ENCODE measurements at places on chromosomes 16 and 17. TPM values are rescaled to one million over a fixed set of nuclear protein-coding genes. Genes with fewer than 3 reads are reported as not detected.
A peak's percentile ranks its signal among the peaks of the same experiment; 100 is the strongest.

DNA sequence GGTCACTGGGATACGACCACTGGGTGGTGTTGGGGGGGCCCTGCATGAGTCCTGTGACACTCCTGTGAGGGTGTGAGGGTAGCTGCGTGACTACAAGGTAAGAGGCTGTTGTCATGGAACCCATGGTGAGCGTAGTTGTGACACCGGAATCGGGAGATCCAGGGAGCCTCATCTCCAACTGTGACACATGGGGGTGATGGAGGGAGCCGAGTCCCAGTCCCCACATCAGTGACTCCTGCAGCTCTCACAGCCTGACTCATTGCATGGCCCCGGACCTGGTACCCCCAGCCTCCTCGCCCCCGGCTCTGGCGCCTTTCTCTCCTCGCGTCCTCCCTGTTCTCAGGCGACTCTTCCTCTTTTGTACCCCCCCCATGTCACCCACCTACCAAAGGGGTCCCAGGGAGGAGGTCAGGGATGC, 14.2 kb downstream of the CDH16 start:
- DNase-seq, result no peak

- DNase-seq, result peak; percentile 40
Measured at GRCh38 chr17:63446753-63447470, 806 bp upstream of the CYB561 start.

DNA sequence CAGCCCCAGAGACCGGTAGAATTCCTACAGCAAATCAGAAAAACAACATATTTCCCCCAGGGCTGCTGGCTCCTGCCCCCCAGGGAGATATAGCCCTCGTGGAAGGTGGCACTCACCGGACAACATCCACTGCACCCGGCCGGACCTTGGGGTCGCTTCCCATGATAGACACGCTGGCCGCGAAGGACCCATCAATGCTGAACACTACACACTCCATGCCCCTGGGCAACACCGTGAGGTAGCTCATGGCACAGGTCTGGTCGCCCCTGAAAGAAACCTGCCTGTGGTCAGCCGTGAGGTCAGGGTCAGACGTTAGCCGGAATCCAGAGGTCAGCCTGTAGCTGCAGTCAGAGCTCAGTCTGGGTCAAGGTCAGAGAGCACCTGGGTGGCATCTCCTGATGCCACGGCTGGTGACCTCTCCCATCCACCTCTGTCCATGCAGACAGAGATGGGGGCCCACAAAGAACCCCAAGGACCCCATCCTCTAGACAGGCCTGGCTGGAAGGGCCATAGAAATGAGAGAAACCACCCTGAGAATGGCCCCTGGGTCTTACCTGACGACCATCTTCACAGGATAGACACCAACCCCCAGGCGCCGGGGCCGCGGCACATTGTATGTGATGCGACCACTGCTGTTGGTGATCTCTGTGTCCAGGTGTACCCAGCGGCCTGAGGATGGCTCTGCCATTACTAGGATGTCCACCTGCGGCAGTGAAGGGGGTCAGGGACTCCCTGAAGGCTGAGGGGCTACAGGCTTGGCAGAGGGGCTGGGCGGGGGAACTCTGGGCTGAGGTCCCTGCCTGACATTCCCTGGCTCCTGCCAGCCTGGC, 19.6 kb downstream of the PIMREG start:
- no peak for DNase-seq

DNA sequence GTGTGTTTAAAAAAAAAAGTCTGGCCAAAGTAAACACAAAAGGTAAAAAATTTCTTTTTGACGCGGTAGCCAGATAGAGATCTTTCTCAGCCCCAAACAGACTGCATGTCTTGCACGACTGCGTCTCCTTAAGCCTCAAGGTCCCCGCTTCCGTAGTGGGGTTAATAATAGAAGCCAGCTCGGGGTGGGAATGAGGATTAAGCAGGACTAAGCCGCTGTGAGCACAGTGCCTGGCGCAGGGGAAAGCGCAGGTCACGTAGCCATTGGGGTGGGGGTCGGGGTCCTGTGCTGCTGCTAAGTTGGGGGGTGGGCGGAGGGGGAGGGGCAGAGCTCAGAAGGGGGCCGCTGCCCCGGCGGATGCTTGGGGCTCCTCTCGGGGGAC, 521 bp downstream of the GGA2 start:
- peak; percentile 77 for DNase-seq

GRCh38 chr16:67016681-67017420, 12.1 kb upstream of the CBFB start:
- peak; percentile 37 for DNase-seq

DNA sequence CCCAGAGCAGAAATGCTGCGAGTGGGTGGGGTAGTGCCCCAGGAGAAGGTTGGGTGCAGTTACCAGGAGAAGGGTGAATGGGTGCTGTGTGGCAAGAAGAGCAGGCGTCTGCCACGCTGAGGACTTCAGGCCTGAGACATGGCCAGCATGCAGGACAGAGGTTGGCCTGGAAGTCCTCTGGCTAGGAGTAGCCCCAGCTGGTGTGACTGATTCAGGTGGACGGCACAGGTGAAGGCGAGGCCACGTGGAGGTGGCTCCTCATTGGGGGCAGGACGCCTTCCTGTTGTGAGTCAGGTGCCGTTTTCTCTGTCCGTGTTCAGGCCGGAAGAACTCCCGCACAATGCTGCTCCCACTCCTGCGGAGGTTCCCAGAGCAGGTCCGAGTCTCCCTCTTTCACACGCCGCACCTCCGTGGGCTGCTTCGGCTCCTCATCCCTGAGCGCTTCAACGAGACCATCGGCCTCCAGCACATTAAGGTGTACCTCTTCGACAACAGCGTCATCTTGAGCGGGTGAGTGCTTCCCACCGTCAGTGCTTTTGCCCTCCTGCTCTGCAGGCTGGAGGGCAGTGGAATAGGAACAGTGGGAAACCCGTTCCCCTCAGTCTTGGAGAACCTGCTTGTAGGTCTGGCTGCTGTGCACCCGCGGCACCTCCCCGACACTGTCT, 20.7 kb downstream of the PGS1 start:
- no peak for DNase-seq

DNA sequence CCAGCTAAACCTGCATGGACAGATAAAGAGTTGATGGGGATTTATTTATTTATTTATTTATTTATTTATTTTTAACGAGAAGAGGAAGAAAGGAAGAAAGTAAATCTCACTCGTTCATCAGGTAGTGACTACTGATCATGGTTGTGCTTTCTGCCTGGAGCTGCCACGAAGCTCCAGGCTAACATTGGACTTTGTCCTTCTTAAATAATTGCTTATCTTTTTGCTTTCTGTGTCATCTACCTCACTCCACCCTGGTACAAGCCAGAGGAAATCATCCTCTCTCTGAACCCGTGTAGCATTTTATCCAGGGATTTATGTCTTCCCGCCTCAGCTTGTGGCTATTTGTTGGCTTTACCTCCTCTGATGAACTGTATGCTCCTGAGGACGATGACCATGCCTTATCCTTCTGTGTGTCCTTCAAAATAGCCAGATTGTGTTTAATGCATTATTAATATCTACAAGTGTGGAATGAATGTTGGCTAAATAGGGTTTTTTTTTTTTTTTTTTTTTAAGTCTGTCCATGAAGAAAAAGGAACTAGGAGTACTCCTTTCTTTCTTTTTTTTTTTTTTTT, 8.0 kb upstream of the SLC12A3 start:
- no peak for DNase-seq

CRHR1 gene
- not detected for polyA plus RNA-seq

Measured in kidney (tissue), 22 donors.